Renal pelvis (tissue), 12 donors: ENCODE measurements at places on chromosomes 4 and X.

GRCh38 chr4:77501240-77501639 lies 104.4 kb upstream of the CXCL13 start:
- DNase-seq = no peak

DNA sequence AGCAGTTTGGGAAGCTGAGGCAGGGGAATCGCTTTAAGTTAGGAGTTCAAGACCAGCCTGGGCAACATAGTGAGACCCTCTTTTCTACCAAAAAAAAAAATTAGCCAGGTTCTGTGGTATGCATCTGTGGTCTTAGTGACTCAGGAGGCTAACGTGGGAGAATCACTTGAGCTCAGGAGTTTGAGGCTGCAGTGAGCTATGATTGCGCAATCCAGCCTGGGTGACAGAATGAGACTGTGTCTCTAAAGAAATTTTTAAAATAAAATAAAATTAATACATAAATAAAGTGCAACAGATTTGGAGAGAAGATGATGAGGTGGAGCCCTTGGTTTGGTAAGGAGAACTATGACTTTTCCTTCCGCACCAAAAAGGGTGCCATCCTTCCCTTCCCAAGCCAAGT lies 436.9 kb downstream of the NLGN4X start:
- DNase-seq = no peak

DNA sequence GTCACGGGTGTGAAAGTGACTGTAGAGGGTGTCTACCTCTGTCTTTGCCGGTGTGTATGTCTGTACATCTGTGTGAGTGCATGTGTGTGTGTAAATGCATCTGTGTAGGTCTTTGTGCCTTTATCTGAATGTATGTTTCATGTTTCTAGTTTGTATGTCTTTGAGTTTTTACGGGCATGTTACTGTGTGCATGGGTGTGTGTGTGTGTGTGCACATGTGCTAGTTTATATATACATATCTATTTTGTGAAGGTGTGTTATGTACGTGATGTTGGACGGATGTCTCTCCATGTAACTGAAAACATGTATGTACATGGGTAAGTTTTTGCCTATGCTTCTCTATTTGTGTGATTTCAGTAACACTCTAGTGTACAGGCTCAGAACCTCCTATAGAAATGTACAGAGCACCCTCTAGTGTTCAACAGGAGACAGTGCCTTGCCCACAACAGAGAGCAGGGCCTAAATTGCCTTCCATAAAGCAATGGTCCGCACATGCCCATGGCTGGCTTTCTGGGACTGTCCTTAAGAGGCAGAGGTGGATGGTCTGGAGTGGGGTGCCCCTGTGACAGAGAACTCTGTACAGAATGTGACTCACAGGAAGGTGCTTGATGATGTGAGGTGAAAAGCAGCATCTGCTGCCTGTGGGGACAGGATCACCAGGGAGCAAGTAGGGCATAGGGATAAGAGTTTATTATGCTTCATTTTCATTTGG lies 343.5 kb downstream of the RAPGEF2 start:
- peak; percentile 62 for DNase-seq

- DNase-seq = no peak
Measured at GRCh38 chr4:8775751-8776355, 95.8 kb downstream of the HMX1 start.

DNA sequence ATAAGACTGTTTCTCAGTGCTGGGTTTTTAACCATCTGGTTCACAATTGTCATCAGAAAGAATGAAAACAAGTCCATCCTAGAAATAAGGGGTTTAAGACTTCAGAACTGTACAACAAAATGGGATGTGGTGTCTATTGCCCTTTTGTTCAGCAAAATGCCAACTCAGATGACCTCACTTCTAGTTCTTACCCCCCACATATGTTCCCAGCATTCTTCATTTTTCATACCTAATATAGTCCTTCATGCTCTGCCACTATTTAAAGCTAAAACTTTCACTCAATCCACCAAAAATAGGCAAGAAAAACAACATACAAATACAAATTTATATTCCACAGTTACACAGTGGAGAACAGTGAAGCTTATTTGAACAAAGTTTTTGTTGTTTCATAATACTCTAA lies 111.4 kb downstream of the SORBS2 start:
- DNase-seq = no peak

GRCh38 chr4:74536557-74536956 lies 91.6 kb downstream of the AREG start:
- DNase-seq = no peak

GRCh38 chrX:20500171-20500865 lies 233.6 kb upstream of the RPS6KA3 start:
- no peak for DNase-seq
